Occipital lobe (tissue), 3 donors: ENCODE measurements at places on chromosomes 6 and 20. TPM values are rescaled to one million over a fixed set of nuclear protein-coding genes. Genes with fewer than 3 reads are reported as not detected.

TM9SF4 gene
- total RNA-seq = 15.1 TPM

NOX3 gene
- not detected for total RNA-seq

SLC17A4 gene
- not detected for total RNA-seq

POPDC3 gene
- total RNA-seq = not detected

CCDC170 gene
- 0.47 TPM for total RNA-seq

TSPO2 gene
- total RNA-seq = not detected

ESF1 gene
- total RNA-seq = 17.3 TPM

WFDC5 gene
- total RNA-seq = not detected

CSTF1 gene
- 32.6 TPM for total RNA-seq

FAM83C gene
- not detected for total RNA-seq

SDCBP2 gene
- 2.0 TPM for total RNA-seq
